ENCODE measurements at places on chromosomes 1 and 21.
A peak's percentile ranks its signal among the peaks of the same experiment; 100 is the strongest.

- no peak for DNase-seq
Observed at GRCh38 chr1:205250699-205251098, 23.0 kb downstream of the TMCC2 start.

DNA sequence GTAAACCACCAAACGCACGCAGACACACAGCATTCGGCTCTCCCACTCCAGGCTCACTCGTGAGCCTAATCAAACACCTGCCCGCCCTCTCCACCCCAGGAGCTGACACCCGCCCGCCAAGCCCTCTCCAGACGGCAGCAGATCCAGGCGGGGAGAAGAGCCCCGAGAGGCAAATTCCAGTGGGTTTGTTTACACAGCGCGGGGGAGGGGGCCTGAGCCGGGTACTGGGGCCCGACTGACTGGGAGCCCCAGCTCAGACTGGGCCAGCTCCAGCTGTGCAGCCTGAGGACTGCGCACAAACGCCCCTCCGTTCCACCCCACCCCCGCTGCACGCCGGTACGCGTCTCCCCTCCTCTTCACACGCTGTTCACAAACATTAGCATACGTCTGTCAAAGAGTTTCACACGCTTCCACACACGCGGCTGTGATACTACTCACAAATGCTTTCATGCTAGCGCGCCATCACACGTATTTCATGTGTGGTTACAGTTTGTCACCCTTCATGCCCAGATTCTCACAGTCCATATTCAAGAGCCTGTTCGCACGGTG, 1.0 kb upstream of the EFNA1 start:
- DNase-seq, result peak; percentile 86

- no peak for DNase-seq
Observed at GRCh38 chr1:205528446-205528886, 24.0 kb downstream of the CDK18 start.

DNA sequence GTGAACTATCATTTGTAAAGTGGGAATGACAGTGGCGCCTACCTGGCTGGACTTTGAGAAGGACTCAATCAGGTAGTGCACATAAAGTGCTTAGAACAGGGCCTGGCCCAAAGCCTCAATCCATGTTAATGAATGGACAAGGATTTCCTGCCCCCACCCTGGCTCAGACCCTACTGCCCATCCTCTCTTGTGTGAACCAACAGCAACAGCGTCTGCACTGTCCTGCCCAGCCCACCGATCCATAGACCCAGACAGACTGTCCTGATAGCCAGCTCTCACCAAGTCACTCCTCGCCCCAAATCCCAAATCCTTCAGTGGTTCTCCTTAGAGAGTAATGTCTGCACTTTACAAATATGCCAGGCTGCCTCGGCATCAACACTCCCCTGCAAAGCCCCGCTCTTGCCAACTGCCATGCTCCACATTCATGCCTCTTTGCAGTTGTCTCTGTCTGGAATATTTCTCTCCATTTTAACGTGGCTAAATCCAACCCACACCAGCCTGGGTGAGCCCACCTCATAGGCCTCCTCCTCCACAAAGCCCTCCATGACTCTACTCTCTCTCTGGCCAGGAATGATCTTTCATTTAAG, 157.6 kb upstream of the EDN2 start:
- no peak for DNase-seq

- DNase-seq, result no peak
Observed at GRCh38 chr1:203720242-203720641, 44.7 kb upstream of the LAX1 start.

- DNase-seq, result no peak
Observed at GRCh38 chr1:29683472-29683871, 447.1 kb downstream of the PTPRU start.

DNA sequence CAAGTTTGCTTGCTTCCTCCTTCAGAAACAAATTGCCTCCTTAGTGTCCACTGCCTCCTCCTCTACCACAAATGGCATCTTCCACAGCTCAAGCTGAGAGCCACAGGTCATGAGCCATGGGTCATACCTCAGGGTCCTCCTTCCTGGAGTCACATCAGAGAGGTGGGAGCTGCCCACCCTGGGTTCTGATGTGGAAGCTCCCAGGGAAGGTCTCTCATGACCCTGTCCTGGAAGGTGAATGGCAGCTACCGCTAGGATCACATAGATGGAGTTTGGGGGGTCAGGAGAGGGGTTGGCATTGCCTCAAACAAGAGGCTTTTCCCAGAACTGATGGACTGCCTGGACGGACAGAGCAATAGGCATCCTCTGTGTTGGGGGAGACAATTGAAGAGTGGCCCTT, 321.4 kb downstream of the MATN1 start:
- DNase-seq, result no peak

DNA sequence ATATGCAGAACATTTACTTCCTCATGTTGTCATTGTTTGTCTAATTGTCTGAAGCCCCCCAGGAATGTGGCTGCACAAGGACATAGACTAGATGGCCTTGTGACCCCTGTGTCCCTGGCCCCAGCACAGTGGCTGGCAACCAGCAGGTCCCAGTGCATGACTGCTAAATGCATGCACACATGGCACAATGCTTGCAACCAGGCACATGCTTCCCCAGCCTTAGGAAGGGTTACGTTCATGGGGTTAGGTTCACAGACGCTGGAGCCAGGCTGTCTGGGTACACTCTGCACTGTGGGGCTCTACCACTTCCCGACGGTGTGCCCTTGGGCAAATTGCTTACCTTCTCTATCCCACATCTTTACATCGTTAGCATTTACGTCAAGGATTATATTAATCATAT, 21.2 kb upstream of the CLIC6 start:
- no peak for DNase-seq

GRCh38 chr1:98172022-98172421, 251.2 kb upstream of the DPYD start:
- no peak for DNase-seq

DNA sequence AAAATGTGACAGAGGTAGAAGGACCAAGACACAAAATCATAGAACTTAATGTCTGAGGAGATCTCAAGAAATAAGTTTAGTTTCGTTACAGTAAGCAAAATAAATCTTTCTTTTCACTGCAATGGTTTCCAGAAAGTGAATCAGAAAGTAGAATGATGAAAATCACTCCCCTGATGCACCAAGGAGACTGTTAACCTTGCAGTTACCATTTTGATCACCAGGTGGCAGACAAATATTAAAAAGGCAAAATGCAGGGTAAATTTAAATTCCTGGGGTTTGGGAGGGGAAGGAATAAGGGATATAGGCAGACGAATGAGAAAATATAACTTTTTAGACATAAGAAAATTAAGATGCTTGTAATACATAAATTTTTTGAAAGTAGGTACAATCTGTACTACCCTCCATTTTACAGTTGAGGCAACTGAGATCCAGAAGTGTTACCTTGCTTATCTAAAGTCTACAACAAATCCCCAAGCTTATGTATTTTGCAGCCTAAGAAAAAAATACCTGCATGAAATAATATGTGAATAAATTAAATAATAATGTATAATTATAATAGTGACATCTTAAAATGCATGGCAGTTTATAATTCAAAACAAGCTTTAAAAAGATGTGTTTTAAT, 253.2 kb downstream of the CRB1 start:
- DNase-seq, result peak; percentile 42

DNA sequence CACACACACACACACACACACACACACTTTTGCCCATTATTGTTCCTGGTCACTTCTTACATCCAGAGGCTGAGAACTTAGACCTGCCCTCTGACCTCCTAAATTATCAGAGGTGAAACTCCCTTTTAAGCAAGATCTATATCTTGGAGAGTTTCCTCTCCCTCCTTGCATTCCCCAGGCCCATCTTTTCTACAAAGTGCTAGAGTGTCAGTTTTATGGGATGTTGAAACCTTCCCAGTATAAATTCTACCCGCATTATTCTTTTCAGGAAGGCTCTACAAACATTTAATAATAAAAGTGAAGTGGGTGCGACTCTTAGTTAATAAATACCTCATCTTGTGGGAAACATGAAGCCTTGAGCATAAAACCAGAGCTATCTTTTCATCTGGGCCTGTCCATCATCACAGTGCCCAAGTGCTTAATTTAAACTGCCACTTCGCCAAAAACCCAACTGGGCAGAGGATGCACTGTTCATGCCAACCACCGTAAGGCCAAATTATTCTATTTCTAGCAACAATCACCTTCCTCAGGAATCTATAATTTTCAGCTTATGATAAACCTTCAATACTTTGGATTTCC, 458.2 kb upstream of the RUNX1 start:
- no peak for DNase-seq

DNA sequence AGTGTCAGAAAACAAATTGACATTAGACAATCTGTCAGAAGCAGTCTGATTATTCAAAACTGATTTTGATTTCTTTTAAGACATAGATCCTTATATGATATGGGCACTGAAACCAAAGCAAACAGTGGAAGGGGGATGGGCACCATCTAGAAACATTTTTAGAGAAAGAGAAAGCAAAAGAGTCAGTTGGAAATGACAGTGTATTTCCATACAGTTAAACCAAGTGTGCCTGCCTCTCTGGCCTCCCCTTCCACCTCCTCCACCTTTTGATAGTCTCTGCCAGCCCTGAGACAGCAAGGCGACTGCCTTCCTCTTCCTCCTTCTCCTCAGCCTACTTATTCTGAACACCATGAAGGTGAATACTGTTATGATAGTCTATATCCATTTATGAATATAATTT, 949.7 kb downstream of the AMY1C start:
- DNase-seq, result no peak

GRCh38 chr1:83588140-83588539, 410.8 kb downstream of the TTLL7 start:
- DNase-seq, result no peak

DNA sequence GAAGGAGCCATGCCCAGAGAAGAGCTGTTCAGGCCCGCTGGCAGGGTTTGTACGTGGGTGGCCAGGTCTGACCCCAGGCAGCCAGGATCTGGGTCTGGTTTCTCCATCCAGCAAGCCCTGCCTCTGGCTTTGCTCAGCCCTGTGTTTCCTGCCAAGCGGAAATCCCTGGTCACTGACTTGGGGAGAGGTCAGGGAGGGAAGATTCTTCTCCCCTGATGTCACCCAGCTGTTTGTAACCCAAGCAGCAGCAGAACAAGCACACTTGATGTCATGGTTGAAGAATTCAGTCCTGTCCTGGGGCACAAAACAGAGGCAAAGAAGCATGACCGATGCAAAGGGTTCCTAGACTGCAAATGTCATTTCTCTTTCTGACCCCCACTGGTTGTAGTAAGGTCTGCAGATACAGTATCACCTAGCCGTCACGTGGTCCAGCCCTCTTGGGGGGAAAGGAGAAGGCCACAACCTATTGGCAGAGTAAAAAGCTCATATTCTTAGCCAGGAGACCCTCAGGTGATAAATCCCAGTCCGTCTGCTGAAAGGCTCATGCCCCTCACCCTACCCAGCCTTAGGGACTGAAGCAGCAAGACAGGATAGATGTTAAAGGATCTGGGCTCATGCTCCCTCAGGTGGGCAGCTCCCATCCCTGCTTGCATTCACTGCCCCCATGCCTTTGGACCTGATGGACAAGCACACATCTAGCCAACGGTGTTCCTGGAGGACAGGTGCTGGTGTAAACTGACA, 120.9 kb downstream of the SYT2 start:
- DNase-seq, result peak; percentile 88

- no peak for DNase-seq
Observed at GRCh38 chr1:171910786-171911185, 69.5 kb downstream of the DNM3 start.

GRCh38 chr1:8197493-8198282, 120.2 kb upstream of the SLC45A1 start:
- peak; percentile 82 for DNase-seq

- DNase-seq, result no peak
Observed at GRCh38 chr1:238232084-238232710, 341.5 kb upstream of the ZP4 start.

- DNase-seq, result no peak
Observed at GRCh38 chr1:110239441-110240430, 29.6 kb downstream of the KCNC4 start.

DNA sequence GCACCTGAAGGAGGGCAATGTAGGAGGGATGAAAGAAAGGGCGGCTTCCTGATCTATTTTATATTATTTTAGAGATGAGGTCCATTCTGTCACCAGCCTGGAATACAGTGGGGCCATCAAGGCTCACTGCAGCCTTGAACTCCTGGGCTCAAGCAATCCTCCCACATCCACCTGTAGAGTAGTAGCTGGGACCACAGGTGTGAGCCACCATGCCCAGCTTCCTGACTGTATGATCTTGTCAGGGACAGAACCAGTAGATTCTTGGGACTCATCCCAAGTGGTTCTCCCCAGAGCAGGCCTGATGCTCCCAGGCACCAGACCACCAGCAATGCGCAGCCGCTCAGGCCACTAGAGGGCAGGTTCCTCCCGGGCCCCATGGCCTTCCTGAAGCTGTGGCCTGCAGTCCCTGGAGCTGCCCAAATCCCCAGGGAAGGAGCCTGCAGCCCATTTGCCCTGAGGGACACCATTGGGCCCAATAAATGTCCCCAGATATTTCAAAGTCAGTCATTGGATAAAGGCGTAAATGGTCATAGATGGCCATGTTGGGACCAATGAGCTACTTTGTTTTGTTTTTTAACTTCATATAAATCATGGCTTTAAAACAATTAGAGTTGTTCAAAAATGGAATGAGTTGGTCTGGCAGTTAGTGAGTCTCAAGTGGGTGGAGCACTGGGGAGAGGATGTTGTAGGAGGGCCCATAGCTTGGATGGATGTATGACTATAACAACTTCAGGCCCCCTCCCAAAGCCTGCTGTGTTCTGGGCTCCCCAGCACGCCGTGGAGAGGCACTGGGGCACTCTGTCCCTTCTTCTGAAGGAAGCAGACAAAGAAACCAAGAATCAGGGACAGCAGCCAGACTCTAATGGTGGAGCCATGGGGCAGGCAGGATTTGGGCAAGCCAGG, 44.7 kb upstream of the GOLT1A start:
- peak; percentile 74 for DNase-seq

GRCh38 chr1:13766592-13767564, 66.9 kb downstream of the PRDM2 start:
- DNase-seq, result no peak

GRCh38 chr21:21968810-21969209, 970.6 kb downstream of the NCAM2 start:
- DNase-seq, result no peak

- DNase-seq, result no peak
Observed at GRCh38 chr1:21541835-21542234, 32.6 kb downstream of the ALPL start.

DNA sequence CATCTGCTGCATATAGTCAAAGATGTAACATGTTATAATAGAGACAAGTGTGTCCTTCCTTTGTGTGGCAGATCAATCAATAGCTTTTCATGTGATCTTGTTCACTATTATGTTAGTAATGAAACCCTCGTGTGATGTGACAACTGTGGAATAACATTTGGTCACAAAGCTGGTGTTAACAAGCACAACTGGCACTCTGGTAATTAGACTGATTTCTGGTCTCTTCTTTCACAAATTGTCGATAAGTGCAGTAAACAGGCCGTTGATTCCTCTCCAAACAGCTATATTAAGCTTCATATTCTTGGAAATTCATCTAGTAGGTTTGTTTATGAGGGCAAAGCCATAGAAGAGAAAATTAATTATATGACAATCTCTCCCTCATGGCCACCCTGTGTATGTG, 616.7 kb upstream of the PTBP2 start:
- no peak for DNase-seq

DNA sequence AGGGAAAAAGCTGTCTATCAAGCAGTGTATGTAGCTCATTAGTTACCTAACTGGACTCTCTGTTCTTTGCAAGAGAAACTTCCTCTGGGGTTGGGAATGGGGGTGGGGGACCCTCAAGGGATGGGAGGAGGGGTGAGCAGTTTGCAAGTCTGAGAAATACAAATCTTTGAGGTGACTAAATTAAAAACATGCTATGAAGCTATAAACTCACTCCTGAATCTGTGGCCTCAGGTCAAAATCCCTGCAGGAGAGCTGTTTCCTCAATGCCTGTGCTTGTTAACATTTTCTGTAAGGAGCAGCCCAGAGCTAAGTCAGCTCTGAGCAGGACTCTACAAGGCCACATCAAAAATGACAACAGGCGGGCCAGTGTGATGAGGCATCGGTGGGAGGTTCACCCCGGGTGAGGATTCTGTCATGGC, 32.8 kb upstream of the PTPRC start:
- no peak for DNase-seq

Measured in hepatocyte (in vitro differentiated cells).